CD4-positive, alpha-beta T cell treated with Interleukin-21 for 1 hour (primary cell): ENCODE measurements at places on chromosomes 16 and 17.

DNA sequence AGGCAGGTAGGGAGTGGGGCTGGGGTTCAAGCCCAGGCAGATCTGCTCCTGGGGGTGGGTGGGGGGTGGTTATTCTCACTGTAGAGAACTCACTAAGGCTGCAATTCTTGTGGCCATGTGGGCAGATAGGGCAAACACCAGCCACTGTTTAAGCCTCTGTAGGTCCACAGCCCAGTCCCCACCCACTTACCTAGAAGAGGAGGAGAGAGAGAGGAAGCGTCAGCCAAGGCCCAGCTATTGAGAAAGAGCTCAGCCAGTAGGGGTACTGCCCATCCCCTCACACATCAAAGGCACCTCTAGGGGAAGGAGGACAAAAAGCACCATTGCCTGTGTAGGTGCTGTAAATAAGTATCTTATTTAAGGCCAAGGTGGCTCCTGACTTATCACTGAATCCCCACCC is 12.9 kb downstream of the KRT16 start:
- DNase-seq = no peak

GRCh38 chr17:68347380-68347779 is 56.1 kb downstream of the ARSG start:
- DNase-seq = no peak

- no peak for DNase-seq
Observed at GRCh38 chr17:34116306-34116705, 138.8 kb upstream of the CCL2 start.

DNA sequence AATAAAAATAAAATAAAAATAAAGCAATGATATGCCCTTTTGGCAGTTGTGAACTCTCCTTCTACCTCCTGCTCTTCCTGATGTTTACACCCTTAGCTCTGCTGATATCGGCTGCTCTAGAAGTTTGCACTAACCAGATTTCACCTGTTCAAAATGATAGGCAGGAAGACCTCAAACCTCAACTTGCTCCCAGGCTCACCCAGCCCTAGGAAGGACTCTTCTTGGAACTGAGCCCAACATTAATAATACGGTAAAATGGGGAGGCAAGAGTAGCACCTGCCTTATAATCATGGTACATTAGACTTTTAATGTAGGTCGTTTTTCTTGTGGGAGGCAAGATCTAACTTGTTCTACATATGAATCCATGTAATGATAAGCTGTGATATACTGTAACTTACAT is 61.2 kb upstream of the MED13 start:
- no peak for DNase-seq

- peak; percentile 85 for DNase-seq
Observed at GRCh38 chr17:82320956-82321927, 3.8 kb upstream of the CD7 start.

DNA sequence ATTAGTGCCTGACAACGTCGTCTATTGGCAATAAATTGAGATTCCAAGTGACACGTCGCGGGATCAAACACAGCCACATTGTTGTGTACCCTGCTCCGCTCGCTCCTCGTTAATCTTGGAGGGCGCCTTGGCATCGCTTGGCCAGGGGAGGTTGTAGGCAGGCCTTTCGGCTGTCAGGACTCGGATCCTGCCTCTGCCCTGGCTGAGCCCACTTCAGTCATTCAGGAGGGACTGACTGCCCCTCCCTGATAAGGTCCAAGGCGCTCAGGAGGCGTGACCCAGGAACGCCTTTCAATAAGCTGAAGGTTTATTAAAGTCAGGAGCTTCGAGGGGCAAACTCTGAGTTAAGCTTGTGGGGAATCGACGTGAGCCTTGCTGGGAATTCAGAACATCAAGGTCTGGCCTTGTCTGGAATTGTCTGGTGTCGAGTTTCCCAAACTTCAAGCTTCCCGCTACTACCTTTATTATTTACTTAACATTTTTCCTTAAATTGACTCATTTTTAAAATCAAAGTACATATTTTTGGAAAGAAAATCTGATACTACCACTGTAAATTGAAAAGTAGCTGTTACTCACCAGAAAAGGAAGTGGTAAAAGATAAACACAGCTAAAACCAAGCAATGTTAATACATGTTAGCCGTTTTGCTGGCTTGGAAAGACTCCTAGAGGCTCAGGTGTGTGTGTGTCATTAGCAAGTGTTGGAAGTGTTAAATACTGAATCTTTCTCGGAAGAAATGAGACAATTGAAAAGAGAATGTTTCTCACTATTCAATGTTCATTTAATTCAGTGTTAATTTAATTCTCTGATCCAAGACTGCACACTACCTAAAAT is 5.3 kb upstream of the IRX3 start:
- DNase-seq = no peak

DNA sequence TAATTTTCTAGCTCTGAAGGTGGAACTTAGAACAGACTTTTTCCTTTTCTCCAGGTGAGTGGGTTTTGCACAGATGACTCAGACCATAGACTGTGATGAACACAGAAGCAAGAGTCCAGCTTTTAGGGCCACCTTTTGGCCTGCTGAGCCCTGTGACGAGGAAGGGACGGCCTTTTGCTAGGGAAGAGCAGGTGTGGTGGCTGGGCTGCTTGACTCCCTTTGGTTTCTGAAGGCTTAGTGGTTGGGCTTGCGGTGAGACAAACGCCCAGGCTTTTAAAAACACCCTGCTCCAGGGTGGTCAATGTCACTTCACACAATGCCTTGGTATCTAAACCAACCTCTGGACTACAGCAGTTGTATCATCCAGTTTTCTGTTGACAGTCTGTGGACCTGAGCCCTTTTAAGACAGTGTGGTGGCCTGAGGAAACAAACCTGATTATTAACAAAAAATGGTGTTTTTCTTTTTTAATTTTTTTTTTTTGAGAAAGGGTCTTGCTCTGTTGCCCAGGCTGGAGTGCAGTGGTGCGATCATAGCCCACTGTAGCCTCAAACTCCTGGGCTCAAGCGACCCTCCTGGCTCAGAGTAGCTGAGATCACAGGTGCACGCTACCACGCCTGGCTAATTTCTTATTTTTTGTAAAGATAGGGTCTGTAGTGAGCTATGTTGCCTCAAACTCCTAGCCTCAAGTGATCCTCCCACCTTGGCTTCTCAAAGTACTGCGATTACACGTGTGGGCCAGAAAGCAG is 134.0 kb downstream of the SNX29 start:
- DNase-seq = no peak

DNA sequence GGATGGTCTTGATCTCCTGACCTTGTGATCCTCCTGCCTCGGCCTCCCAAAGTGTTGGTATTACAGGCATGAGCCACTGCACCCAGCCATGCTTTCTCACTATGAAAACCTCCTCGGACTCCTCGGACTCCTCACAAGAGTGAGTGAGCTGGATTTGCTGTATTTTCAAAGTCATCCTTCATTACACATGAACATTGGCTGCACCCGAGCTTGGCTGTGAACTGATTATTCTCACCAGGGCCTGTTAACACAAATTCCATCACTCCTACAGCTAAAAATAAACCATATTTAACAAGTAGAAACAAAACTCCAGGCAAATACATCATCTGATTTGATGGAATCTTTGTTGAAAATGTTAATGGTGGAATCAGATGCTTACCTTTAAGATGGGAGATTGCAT is 50.3 kb downstream of the PITPNC1 start:
- no peak for DNase-seq

GRCh38 chr16:64362193-64362592 is 759.7 kb downstream of the CDH11 start:
- DNase-seq = no peak

GRCh38 chr17:57285701-57286100 is 29.4 kb downstream of the MSI2 start:
- DNase-seq = no peak

DNA sequence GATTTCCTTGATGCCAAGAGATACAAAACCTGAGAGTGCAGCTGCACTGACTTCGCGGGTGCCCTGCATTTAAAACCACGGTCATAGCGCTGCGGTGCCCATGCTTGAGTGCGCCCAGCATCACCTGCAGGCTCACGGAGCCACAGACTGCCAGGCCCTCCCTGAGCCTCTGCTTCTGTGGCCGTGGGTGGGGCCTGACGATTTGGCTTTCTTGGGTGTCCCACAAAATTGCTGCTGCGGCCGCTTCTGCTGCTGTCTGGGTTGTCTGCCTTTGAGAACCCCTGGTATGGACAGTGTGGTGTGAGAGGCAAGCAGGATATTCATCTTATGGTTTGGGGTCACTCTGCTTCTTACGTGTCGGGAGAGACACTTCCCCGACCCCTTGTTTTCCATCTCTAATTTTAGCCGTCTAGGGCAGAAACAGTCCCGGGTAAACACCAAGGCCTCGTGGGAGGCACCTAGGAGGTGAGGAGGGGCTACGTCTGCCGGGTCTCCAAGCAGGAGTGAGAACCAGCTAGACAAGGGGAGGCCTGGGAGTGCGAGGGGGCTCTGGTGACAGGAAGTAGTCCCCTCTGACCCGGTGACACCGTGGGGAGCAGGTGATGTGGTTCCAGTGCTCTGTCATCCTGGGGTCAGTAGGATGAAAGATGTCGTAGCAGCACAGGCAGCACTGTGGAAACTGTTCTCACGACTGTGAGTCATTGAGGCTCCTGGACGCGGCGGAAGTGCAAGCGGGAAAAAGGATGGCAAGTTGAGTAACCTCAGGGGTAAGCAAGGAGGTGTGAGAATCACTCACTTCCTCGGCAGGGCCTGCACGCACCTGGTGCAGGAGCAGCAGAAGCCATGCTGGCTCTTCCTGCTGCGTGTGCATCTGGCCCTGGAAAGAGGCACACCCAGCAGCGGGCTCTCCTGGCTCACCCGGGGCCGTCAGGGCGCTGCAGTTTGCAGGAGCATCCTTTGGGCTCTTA is 176.3 kb downstream of the RPTOR start:
- DNase-seq = peak; percentile 71

- no peak for DNase-seq
Observed at GRCh38 chr16:26765087-26765486, 301.6 kb upstream of the C16orf82 start.

- peak; percentile 66 for DNase-seq
Observed at GRCh38 chr17:19338031-19338990, 24.2 kb downstream of the B9D1 start.

GRCh38 chr17:73986641-73987177 is 216.8 kb upstream of the RPL38 start:
- DNase-seq = no peak

DNA sequence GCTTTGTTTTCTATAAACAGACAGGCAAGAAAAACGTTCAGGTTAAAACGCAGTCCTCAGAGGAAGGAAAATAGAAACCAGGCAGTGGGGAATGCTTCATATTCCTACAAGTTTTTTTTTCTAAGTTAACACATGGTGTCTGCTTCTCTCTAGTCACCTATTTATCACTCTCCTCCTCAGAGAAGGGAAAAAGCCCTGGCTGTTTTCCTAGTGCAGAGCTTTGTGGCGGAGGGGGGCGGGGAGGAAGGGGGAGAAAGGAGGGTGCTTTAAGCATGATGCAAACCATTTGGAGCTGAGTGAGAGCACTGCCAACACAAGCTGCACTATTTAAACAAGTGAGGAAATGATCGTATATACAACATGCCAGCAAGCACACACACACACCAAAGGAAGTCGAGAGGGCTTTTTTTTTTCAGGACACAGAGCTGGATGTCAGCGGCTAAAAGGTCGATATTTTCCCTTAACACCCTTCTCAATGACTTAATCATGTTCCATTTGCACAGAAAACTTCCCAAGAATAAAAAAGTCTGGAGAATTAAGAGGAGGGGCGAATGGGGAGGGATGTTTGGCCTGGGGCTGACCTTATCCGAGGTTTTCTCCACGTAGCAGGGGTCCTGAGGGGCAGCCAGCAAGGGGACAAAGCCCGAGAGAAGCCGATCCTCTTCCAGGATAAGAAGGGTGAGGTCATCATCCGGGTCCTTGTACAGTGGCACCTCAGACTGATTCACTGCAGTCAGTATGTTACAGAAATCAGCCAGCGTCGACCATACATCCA is 117.4 kb downstream of the HIC1 start:
- DNase-seq = no peak

- DNase-seq = peak; percentile 47
Observed at GRCh38 chr16:28189245-28189644, 22.5 kb downstream of the XPO6 start.

DNA sequence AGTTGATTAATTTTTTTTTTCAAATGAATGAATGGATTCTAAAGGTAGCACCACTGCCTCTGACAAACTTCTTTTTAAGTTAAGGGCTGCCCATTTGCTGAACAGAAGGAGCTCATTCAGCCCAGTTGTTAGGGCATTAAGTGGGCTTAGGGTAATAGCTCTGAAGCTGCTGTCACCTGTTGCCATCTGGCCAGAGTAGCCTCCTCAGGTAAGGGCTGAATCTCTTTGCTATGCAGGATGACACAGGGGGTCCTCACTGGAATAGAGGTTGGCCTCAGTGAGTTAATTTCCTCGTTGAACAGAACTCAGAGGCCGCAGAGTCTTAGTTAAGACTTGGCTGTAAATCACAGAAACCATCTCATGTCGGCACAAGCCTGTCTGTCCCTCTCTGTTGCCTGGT is 232.8 kb downstream of the CCDC182 start:
- no peak for DNase-seq

DNA sequence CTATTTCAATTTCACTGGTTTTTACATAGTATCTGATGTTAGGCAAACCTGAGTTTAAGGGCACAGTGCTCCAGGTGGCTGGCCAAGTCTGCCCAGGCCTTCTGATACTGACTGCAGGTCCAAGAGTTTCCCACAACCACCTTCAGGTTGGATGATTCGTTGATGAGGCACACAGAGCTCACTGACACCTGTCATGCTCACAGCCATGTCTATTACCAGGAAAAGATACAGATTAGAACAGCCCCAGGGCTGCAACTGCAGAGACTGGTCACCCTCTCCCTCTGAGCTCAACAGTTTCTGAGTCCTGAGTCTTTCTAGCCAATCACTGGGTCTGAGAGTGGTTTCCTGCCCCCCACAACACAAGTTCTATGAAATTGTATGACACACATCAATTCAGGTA is 37.2 kb downstream of the MEAK7 start:
- DNase-seq = no peak

- DNase-seq = no peak
Observed at GRCh38 chr16:12089492-12090150, 113.1 kb downstream of the SNX29 start.

GRCh38 chr16:27595475-27595874 is 45.5 kb downstream of the KATNIP start:
- no peak for DNase-seq

DNA sequence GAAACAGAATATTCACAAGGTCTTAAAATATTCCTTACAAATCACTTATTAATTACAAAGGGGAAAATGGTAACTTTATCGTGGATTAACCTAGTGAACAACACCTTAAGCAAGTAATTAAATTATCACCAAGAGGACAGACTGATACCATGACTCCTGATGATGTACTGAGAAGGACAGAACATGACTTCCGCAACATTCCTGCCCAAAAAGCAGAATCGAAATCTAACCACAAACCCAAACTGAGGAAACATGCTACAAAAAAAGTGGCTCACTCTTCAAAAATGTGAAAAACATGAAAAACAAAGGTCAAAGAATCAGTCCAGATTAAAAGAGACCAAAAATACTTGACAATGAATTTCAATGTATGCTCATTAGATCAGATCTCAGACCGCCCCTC is 151.5 kb downstream of the AATF start:
- DNase-seq = no peak

- DNase-seq = no peak
Observed at GRCh38 chr16:9366048-9366969, 274.9 kb downstream of the HAPSTR1 start.
